ENCODE measurements at places on chromosomes 5 and 9. TPM values are rescaled to one million over a fixed set of nuclear protein-coding genes. Genes with fewer than 3 reads are reported as not detected.

The FIBCD1 gene
- total RNA-seq, result 2.4 TPM

The DIAPH1 gene
- 16.0 TPM for total RNA-seq

The BRINP1 gene
- total RNA-seq, result 27.4 TPM

The ARSI gene
- total RNA-seq, result 2.3 TPM

The ACER2 gene
- 3.5 TPM for total RNA-seq

The FBP2 gene
- not detected for total RNA-seq

The TMEM174 gene
- not detected for total RNA-seq

The MED27 gene
- total RNA-seq, result 17.3 TPM
